ENCODE measurements at places on chromosomes 16 and 17.

DNA sequence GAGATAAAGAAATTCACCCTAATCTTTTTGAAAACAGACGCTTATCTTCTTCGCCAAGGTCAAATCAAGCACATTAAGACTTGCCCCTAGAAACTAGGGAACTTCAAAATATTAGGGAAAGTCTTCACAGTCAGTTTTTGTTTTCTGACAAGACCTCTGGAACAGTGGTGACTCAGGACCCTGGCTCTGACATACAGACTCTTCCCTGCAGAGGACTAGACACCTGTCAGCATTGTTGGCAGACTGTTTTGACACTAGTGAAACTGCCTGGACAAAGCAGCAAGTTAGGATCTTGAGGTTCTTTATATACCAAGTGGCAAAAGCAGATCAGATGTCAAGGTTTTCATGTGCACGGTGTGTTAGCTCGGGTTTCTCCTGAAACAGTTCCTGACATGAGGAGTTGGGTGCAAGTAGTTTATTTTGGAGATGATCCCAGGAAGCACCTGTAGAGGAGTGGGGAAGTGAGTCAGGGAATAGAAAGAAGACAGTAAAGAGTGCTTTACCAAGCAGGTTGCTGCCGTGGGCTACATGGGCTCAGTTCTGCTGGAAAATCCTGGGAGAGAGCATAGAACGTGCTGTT lies 182.0 kb upstream of the IRX5 start:
- no peak for DNase-seq

- no peak for DNase-seq
Measured at GRCh38 chr17:70120425-70120824, 45.4 kb downstream of the KCNJ16 start.

- no peak for DNase-seq
Measured at GRCh38 chr16:56657555-56658326, at the start of gene MT1F. Gene MT1F, plus strand, starts transcription at chr16:56657959. Its CDS starts 100 bp downstream, at chr16:56658059.

GRCh38 chr17:82647593-82648164 lies 565 bp downstream of the WDR45B start:
- DNase-seq: no peak

- no peak for DNase-seq
Measured at GRCh38 chr16:31055613-31056012, 18.4 kb downstream of the ZNF668 start.

DNA sequence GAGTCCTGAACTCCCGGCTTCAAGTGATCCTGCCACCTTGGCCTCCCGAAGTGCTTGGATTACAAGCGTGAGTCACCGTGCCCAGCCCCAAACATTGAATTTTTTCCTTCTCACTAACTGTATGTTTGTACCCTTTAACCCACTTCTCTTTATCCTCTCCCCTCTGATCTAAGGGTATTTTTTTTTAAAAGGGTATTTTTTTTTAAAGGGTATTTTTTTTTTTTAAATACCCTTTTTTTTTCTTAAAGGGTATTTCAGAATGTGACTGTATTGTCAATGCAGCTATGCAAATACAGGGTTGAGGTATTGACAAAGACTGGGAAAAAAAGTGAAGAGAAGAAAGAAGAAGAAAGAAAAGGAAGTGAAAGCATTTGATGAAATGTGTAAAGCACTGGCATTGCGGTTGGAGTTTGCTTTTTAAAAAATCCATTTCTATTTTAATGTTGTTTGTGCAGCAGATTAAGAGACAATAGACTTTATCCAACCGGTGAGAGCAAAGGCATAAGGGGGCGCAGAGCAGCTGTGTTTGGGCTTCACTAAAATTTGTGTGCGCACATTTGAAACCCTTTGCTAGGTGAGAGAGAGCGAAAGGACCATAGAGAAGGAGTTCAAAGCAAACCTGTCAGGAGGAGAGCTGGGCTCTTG lies 42.4 kb downstream of the SYT17 start:
- no peak for DNase-seq

All from nucleus accumbens (tissue), 56 donors.